ENCODE measurements at places on chromosomes 5 and 9. TPM values are rescaled to one million over a fixed set of nuclear protein-coding genes. Genes with fewer than 3 reads are reported as not detected.

NSUN2 gene
- polyA plus RNA-seq: 56.4 TPM

ZNG1E gene
- polyA plus RNA-seq: 54.7 TPM

MACROH2A1 gene
- 50.6 TPM for polyA plus RNA-seq

DNAJC25 gene
- 4.0 TPM for polyA plus RNA-seq

DNA sequence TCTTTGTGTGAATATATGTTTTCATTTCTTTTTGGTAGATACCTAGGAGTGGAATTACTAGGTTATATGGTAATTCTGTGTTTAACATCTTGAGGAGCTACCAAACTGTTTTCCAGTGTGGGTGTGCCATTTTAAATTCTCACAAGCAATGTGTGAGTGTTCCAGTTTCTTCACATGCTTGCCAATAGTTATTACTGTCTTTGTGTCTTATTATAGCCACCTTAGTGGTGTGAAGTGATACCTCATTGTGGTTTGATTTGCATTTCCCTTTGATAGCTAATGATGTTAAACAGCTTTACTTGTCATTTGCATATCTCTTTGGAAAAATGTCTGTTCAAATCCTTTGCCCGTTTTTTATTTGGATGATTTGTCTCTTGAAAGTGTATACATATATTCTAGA is 513.0 kb downstream of the TMEM38B start:
- DNase-seq: no peak
- H3K36me3 ChIP-seq: no peaks in the 10 kb centered on the region
- peaks cover 5% of the 10 kb centered on the region for H3K27me3 ChIP-seq
- H3K4me3 ChIP-seq: no peak overlapping the region

DNA sequence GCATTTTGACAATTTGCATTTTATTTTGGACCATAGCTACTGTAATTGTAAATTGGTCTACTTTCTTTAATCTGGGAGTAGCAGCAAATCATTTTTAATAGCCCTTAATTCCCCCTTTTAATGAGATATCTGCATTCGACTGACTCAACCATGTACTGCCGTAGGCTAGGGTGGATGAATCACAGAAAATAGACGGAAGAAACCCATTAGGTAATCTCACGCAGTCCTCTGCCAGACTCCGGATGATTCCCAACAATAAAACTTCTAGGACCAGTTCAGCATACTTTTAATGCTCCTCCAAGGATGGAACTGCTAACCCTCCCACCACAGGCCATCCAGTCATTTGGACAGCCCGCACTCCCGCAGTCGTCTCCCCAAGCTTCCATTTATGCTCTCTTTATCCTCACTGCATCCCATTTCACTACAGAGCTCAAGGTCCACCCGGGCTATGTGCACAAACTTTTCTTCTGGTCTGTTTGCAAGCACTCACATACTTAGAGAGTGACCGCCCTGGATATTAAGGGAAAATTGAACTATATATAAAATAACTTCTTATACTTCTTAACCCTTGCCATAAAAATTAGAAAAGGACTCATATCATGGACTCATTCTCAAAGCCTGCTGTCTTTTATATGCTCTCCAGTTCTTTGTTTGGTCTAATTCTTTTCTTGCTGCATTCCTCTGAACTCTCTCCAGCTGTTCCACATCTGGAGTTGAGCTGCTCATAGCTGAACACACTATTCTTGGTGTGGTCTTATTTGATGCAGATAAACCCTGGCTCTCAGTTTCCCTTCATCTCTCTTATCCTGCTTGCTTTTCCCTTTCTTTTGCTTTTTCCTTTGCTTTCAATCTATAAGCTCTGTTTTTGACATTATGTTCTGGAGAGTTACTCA is 326.6 kb downstream of the ARL15 start:
- H3K4me3 ChIP-seq: no peak overlapping the region
- no peak for DNase-seq
- no peak overlapping the region for H3K27ac ChIP-seq
- H3K4me1 ChIP-seq: no peaks in the 10 kb centered on the region
- H3K36me3 ChIP-seq: no peaks in the 10 kb centered on the region

OR1L4 gene
- polyA plus RNA-seq: not detected

- DNase-seq: peak; percentile 84
- H3K4me3 ChIP-seq: peak overlapping the region; percentile 57
- H3K4me1 ChIP-seq: peaks cover 12% of the 10 kb centered on the region
- peaks cover 6% of the 10 kb centered on the region for H3K27me3 ChIP-seq
- no peaks in the 10 kb centered on the region for H3K36me3 ChIP-seq
- H3K27ac ChIP-seq: peak overlapping the region; percentile 66
Observed at GRCh38 chr9:107487521-107488374, 1.8 kb downstream of the KLF4 start.

- H3K27me3 ChIP-seq: no peaks in the 10 kb centered on the region
- no peak overlapping the region for H3K4me3 ChIP-seq
- DNase-seq: no peak
- no peaks in the 10 kb centered on the region for H3K4me1 ChIP-seq
- H3K36me3 ChIP-seq: no peaks in the 10 kb centered on the region
- no peak overlapping the region for H3K27ac ChIP-seq
Observed at GRCh38 chr9:118836891-118837290, 532.3 kb downstream of the BRINP1 start.

GNE gene
- 12.7 TPM for polyA plus RNA-seq

- H3K4me1 ChIP-seq: no peaks in the 10 kb centered on the region
- H3K36me3 ChIP-seq: no peaks in the 10 kb centered on the region
- no peak for DNase-seq
- H3K27ac ChIP-seq: no peak overlapping the region
Observed at GRCh38 chr5:67490543-67491321, 294.1 kb upstream of the CD180 start.

- no peak overlapping the region for H3K27ac ChIP-seq
- H3K36me3 ChIP-seq: no peaks in the 10 kb centered on the region
- no peaks in the 10 kb centered on the region for H3K27me3 ChIP-seq
- no peaks in the 10 kb centered on the region for H3K4me1 ChIP-seq
- no peak for DNase-seq
Observed at GRCh38 chr5:143976055-143976454, 164.1 kb downstream of the HMHB1 start.

GRCh38 chr5:109690975-109691574 is 1.3 kb downstream of the MAN2A1 start:
- peak overlapping the region; percentile 99 for H3K27ac ChIP-seq
- H3K36me3 ChIP-seq: no peaks in the 10 kb centered on the region
- peak overlapping the region; percentile 97 for H3K4me3 ChIP-seq
- H3K27me3 ChIP-seq: no peaks in the 10 kb centered on the region
- DNase-seq: peak; percentile 66

ANKRD31 gene
- polyA plus RNA-seq: 0.12 TPM

HOMER1 gene
- 1.5 TPM for polyA plus RNA-seq

DOCK2 gene
- polyA plus RNA-seq: 1.1 TPM

SLC25A2 gene
- polyA plus RNA-seq: 0.30 TPM

GRCh38 chr9:1098551-1098950 is 48.4 kb downstream of the DMRT2 start:
- no peaks in the 10 kb centered on the region for H3K4me1 ChIP-seq
- no peaks in the 10 kb centered on the region for H3K36me3 ChIP-seq
- no peak for DNase-seq
- H3K4me3 ChIP-seq: no peak overlapping the region
- no peak overlapping the region for H3K27ac ChIP-seq
